ENCODE measurements at places on chromosomes 16 and 17.

DNA sequence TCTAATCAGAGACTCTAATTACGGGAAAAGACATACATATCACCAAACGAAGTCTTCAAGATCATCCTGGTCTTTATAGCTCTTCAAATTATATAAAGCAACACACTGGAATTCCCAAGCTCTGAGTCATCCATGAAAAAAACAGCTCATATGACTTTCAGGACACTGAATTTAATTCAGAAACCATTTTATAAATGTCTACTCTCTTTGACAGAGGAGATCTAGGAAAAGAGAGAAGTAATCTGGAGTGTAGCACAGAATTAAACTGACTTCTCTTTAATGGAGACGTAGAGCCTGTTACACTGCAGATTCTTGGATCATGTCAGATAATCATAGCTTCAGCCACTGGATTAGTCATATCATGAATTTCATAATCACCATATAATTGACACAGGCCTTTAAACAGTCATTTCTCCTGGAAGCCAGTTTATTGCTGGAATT lies 86.8 kb upstream of the WSB1 start:
- no peak for DNase-seq

DNA sequence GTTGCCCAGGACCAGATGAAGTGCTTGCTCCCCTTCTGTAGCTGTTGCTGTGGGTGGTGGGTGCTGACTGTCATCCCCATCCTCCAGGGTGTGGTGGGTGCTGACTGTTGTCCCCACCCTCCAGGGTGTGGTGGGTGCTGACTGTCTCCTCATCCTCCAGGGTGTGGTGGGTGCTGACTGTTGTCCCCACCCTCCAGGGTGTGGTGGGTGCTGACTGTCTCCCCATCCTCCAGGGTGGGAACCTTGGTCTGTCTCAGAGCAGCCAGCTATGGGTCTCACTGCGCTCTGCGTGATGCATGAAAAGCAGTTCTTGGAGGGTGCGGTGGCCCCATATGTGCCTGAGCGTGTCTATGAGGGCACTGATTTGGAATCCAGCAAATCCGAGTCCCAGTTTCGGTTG lies 163.8 kb downstream of the RPTOR start:
- DNase-seq, result no peak

GRCh38 chr17:45780921-45781320 lies 3.2 kb upstream of the CRHR1 start:
- DNase-seq, result no peak

GRCh38 chr17:36921095-36921851 lies 16.0 kb upstream of the LHX1 start:
- DNase-seq, result no peak

GRCh38 chr17:9175700-9176467 lies 154.6 kb downstream of the NTN1 start:
- DNase-seq, result no peak

DNA sequence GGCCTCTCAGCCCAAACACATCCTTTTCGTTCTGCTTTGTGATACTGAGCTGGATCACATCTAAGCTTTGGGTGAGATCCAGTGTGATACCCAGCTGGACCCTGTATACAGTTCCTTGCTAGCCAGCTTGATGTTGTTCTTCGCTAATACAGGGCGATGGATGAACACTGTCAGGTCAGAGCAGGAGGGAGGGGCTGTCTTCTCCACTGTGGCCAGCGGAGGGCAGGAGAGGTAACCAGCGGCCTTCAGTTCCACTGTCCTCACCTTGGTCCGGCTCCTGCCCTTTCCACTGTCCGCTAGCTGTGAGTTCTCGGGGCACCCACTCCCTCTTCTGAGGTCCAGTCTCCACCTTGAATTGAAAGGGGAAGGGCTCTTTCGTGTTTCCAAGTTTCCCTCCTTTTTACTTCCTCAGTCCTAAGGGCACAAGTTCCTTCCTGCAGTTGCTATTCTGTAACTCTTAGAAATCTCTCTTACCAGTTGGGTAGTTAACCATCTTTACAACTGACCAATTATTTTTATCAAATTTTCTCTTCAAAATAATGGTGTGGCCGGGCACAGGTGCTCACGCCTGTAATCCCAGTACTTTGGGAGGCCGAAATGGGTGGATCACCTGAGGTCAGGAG lies 3.0 kb upstream of the ZNF213 start:
- DNase-seq, result no peak

- no peak for DNase-seq
Observed at GRCh38 chr17:61595418-61596186, 4.6 kb upstream of the NACA2 start.

GRCh38 chr17:28871056-28871579 lies 16.3 kb downstream of the ERAL1 start:
- DNase-seq, result no peak

DNA sequence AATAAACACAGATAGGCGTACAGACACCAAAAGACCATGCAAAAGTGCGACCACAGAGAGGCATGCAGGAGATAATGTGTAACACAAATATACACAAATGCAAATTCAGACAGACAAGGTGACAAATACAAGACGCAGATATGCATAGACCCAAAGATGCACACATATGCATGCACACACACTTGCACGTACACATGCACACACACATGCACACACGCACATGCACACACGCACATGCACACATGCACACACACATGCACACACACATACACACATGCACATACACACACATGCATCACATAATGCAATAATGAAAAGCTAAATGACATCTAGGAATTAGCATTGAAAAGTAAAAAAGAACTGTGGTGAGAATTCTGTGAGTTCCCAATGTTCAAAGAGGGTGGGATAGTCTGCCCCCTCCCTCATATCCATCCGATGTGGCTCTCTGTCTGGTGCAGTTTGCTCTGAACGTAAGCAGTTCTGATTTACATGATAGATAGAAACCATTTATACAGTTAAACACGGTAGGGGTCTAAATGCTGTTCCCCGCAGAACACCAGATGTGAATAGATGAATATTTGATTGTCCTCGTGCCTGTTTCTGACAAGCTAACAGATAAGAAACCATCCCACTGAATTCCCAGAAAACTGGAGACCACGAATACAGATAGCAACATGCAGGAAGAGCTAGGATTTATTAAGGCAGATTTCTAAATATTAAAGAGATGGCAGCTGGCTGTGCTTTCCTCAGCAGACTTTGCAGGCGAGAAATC lies 186.1 kb downstream of the TMEM114 start:
- no peak for DNase-seq

- DNase-seq, result no peak
Observed at GRCh38 chr17:79966681-79967080, 69.0 kb downstream of the TBC1D16 start.

DNA sequence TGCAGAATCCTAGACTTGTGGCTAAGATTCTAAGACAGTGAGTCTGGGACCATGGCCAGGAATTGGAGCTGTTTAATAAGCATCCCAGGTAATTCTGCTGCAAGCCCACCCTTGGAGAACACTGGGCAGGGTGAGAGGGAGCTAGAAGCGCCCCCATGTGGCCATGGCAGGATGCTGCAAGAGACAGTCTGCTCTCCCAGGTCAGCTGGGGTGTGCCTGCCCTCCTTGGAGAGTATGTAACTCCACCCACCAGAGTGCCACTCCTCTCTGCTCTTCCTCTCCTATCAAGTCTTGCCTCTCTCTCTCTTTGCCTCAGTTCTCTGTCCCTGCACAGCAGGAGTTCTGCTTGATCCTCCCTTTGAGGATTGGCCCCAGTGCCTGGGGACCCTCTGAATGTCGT lies 14.9 kb downstream of the RCVRN start:
- DNase-seq, result no peak

DNA sequence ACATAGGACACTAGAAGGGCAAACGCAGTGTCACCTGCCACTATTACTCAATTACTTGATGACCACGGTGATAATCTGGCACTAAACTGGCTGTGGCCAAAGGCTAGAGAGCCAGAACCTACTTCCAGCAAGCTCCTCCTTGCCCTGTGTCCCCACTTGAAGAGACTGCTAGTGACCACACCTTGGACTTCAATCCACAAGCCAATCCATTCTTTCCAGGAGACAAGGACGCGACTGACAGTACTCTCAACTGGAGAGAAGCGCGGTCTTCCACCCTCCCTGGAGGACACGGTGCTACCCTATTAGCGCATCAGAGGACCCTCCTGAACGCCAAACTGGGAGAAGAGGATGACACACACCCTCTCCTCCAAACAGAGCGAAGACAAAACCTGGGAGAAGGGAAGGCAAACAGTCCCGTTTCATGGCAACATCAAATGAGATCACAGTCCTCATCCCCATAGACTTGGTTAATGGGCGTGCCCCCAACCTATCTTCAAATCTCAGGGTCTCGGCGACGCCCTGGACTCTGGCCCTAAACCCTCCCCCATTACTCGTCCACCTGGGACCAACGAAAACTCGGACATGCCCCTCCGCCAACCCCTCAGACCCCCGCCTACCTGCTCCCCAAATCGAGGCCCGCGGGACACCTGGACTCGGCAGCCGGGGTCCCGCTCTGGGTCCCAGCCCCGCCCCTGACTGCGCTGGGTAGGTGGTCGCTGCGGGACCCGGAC lies 508 bp downstream of the FLCN start:
- DNase-seq, result no peak

- no peak for DNase-seq
Observed at GRCh38 chr17:68351395-68351794, 60.1 kb downstream of the ARSG start.

GRCh38 chr16:74742051-74742481 lies 32.6 kb downstream of the FA2H start:
- DNase-seq, result no peak

- DNase-seq, result no peak
Observed at GRCh38 chr17:63082952-63083351, 116.9 kb downstream of the TANC2 start.

DNA sequence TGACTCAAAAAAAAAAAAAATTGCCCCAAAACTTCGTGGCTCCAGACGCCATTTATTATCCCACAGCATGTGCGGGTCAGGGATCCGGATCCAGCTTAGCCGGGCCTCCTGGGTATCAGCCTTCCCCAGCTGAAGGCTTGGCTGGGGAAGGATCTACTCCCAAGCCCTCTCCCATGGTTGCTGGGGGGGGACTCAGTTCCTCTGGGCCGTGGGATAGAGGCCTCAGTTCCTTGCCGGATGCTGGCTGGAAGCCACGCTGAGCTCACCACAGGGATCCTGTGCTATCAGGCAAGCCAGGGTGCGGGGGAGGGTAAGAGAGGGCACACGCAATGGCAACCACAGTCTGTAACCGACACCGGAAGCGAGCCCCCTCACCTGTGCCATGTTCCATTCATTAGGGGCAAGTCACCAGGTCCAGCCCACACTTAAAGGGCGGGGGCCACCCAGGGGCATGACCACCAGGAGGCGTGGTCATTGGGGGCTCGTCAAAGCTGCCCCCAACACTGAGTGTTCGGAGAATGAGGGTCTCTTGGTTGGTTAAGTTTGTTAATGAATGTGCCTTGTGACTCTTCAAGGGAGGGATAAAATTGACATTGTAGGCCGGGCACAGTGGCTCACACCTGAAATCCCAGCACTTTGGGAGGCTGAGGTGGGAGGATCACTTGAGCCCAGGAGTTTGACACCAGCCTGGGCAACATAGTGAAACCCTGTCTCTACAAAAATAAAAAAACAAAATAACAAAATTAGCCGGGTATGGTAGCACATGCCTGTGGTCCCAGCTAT lies 210.0 kb upstream of the GSE1 start:
- no peak for DNase-seq

DNA sequence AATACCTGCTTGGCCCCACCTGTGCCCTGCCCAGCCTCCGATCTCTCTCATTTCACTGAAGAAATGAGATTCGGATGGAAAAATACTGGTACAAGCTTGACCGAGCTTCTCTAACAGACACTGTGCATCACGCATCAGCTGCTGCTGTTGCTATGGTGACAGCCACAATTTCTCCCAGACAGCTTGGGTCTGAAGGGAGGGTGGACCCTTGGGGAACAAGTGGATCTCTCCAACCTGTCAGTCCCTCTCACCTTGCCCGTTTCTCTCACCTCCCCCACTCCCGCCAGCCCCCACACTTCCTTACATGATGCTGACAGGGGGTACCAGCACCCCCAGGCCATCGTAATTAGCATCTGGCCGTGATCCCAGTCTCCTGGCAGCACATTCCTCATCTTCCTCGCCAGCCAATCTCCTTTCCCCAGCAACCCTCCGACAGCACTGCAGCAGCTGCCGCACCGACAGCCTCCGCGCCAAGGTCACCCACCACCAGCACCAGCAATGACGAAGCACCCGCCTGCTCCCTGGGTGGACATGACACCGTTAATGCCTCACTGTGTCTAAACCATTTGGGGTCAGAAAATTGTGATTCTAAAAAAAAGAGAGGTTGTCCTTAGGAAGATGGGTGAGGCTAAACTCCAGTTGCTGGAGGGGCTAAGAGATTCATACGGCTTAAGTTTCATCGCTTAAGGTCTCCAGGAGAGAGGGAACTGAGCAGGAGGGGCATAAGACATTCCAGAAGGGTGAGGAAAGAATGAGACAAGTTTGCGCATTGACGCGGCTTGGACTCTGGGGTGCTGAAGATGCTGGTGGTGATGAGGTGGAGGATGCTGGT lies 58.6 kb upstream of the TNRC6A start:
- DNase-seq, result no peak

DNA sequence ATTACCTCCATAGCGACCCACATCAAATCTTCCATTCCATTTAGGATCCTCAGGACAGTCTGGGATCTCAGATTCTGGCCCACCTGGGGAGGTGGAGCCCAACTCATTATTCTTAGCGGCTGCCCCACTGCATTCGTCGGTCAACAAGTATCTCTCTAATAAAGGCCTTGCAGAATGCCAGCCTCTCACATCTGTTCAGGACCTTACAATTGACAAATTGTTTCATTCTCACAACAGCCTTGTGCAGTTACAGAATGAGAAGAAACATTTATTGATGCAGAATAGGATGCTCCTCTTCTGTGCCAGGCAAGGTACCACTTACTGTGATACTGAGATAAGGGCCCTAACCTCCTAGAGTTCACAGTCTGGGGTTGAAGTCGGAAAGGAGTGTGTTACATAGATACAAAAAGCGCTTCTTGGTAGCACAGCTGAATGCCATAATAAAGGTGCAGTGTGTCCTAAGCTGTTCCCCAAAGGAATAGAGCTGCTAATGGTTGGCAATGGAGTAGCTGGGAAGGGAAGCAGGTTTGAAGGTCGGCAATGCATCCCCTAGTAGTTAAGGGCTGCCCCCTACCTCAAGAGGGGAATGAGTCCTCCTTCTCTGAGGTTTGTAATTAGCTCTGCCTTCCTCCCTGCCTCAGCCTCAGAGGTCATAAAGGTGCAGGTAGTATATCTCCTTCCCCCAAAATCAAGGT lies 2.3 kb upstream of the MPP2 start:
- no peak for DNase-seq

DNA sequence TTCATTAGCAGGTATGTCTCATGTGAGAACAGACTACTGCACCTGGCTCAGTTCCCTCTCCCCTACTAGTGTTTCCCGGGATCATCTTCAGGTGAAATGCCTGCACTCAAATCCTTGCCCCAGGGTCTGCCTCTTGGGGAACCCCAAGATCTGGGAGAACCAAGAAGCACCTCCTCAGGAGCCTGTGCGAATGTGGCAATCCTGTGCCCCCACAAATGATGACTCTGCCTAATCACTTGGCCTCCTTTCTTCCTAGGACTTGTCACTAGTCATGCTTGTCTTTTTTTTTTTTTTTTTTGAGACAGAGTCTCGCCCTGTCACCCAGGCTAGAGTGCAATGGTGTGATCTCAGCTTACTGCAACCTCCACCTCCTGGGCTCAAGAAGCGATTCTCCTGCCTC lies 21.7 kb downstream of the ADAD2 start:
- DNase-seq, result no peak

- DNase-seq, result no peak
Observed at GRCh38 chr17:47713980-47714700, 18.9 kb upstream of the TBX21 start.

GRCh38 chr17:40345161-40345993 lies 19.2 kb downstream of the GJD3 start:
- DNase-seq, result no peak

GRCh38 chr17:47949946-47950345 lies 7.7 kb downstream of the PRR15L start:
- DNase-seq, result no peak

Measured in activated T-helper 1 cell treated with anti-CD3 and anti-CD28 coated beads, Interleukin-2, amount 50 U/mL, for 16 hours (primary cell).